ENCODE measurements at places on chromosomes 5 and 9. TPM values are rescaled to one million over a fixed set of nuclear protein-coding genes. Genes with fewer than 3 reads are reported as not detected.
A peak's percentile ranks its signal among the peaks of the same experiment; 100 is the strongest.

LOX gene
- total RNA-seq = 3.5 TPM

DNA sequence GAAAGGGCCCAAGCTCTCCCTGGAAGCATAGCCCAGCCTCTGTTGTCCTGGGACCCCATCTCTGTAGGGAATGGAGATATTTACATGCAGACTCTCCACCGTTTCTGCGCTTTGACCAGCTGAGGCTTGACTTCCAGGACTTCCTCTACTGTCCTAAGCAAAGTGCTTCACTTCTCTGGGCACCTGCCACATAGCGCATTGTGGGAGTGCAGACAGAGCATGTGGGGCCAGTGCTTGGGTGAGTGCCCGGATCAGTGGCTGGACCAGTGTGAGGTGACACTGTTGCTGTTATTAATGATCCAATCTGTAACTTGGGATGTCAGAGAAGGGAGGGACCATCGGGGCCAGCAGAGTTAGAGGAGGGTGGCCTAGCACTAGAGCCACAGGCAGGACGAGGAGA, 10.5 kb downstream of the CXCL14 start:
- no peaks in the 10 kb centered on the region for H3K36me3 ChIP-seq
- no peaks in the 10 kb centered on the region for H3K4me1 ChIP-seq
- no peak overlapping the region for H3K27ac ChIP-seq
- no peaks in the 10 kb centered on the region for H3K27me3 ChIP-seq
- no peak for DNase-seq

ADGRV1 gene
- total RNA-seq = 0.13 TPM

- H3K4me3 ChIP-seq = no peak overlapping the region
- peaks cover 27% of the 10 kb centered on the region for H3K4me1 ChIP-seq
- peaks cover 4% of the 10 kb centered on the region for H3K36me3 ChIP-seq
- no peaks in the 10 kb centered on the region for H3K27me3 ChIP-seq
- no peak overlapping the region for H3K27ac ChIP-seq
Measured at GRCh38 chr5:122770477-122770876, 4.4 kb upstream of the SNX2 start.

SHISAL2B gene
- not detected for total RNA-seq

SLC6A7 gene
- total RNA-seq = not detected

PCDHGA7 gene
- 0.91 TPM for total RNA-seq

GRCh38 chr5:180323941-180324600, 29.1 kb downstream of the GFPT2 start:
- no peak overlapping the region for H3K4me3 ChIP-seq
- no peak overlapping the region for H3K27ac ChIP-seq
- H3K36me3 ChIP-seq = peaks cover 90% of the 10 kb centered on the region
- peak; percentile 64 for DNase-seq

DNA sequence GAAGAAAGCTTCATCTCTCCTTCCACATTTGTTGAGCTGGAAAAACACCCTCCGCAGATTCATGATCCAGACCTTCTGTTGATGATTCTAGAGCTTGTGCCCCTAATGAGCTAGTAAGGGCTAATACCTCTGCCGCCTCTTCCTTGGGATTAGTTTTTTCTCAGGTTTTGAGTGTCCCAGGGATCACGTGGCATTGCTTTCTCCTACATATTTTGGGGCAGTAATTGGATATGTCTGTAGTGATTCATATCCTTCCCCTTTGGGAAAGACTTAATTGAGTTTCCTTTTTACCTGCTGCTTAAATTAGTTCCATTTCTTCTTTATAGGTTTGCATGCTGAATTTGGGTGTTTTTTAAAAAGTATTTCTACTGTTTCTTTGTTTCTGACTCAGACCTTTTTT, 143.9 kb downstream of the GOLPH3 start:
- H3K4me1 ChIP-seq = peaks cover 10% of the 10 kb centered on the region

DNA sequence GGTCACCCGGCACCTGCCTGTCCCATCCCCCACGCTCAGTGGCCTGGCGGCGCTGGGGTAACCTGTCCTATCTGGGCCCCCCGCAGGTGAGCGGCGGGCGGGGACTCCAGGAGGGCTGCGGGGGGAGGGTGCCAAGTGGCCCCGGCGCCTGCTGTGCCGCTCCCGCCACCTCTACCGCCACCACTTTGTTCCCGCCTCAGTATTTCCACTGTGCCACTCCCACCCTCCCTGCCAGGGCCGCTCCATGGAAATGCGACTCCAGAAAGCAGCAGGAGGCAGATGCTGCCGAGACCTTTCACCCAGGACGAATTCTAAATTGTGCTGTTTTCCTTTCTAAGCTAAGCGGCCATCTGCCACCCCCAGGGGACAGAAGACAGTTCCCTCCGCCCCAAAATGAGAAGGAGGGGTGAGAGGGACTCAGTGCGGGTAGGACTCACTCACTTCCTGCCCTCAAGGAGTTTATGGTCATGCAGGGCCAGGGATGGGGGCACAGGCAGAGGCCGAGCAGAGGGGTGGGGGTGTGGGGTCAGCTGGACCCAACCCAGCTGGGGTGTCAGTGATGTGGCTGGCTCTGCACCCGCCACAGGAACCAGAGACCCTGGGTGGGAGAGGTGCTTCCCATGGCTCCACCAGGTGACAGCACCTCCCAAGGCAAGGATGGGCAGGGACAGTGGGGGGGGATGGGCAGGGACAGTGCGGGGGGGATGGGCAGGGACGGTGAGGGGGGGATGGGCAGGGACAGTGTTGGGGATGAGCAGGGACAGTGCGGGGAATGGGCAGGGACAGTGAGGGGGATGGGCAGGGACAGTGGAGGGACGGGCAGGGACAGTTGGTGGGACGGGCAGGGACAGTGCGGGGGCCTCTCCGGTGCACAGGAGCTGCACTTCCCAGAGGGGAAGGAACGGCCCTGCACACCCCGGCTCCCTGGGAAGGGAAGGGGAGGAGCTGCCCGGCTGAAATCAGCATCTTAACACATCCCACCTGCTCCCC, 17.8 kb downstream of the NOTCH1 start:
- H3K4me3 ChIP-seq = no peak overlapping the region
- H3K27ac ChIP-seq = no peak overlapping the region
- H3K4me1 ChIP-seq = no peaks in the 10 kb centered on the region

ORM1 gene
- total RNA-seq = not detected

GRCh38 chr9:7121664-7122063, 363.9 kb downstream of the KDM4C start:
- no peak overlapping the region for H3K27ac ChIP-seq
- H3K27me3 ChIP-seq = no peaks in the 10 kb centered on the region
- no peak for DNase-seq

- H3K27me3 ChIP-seq = no peaks in the 10 kb centered on the region
- no peak overlapping the region for H3K4me3 ChIP-seq
- H3K36me3 ChIP-seq = no peaks in the 10 kb centered on the region
- DNase-seq = peak; percentile 12
Measured at GRCh38 chr5:95864944-95865504, 42.5 kb upstream of the GLRX start.

DNA sequence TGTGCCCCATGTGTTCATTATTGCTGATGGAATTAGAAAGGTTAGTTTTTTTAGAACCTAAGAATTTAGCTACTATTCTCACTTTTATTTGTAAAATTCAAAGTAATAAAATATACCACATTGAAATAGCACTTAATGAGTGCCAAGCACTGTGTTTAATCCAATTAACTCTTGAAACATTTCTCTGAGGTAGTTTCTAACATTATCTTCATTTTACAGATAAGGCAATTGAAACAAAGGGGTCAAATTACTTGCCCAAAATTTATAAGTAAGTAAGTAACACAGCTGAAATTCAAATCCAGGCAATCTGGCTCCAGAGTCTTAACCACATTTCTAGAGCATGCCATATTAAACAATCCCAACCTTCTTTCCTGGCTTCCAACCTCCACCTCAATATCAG, 84.2 kb downstream of the MLLT3 start:
- H3K36me3 ChIP-seq = no peaks in the 10 kb centered on the region
- H3K4me3 ChIP-seq = no peak overlapping the region
- no peak overlapping the region for H3K27ac ChIP-seq
- DNase-seq = no peak

MRPL41 gene
- 119 TPM for total RNA-seq
